ENCODE measurements at places on chromosomes 3 and 15. TPM values are rescaled to one million over a fixed set of nuclear protein-coding genes. Genes with fewer than 3 reads are reported as not detected.

TEX264 gene
- 157 TPM for total RNA-seq

INAFM2 gene
- total RNA-seq = 24.3 TPM

SSR3 gene
- 142 TPM for total RNA-seq

UCN2 gene
- 0.85 TPM for total RNA-seq

AGTR1 gene
- 13.0 TPM for total RNA-seq

CKMT1B gene
- total RNA-seq = 18.9 TPM

ZPLD1 gene
- total RNA-seq = 0.28 TPM

ITIH1 gene
- total RNA-seq = 3.5 TPM

TXNRD3 gene
- total RNA-seq = 20.7 TPM

ATP10A gene
- total RNA-seq = 14.3 TPM
